ENCODE measurements at places on chromosomes 1 and 21. TPM values are rescaled to one million over a fixed set of nuclear protein-coding genes. Genes with fewer than 3 reads are reported as not detected.

The RAB7B gene
- total RNA-seq = not detected

GRCh38 chr1:228101994-228102790 lies 933 bp downstream of the C1orf35 start:
- peak; percentile 69 for DNase-seq

- DNase-seq = no peak
Observed at GRCh38 chr1:31704271-31705079, 658 bp upstream of the COL16A1 start.

DNA sequence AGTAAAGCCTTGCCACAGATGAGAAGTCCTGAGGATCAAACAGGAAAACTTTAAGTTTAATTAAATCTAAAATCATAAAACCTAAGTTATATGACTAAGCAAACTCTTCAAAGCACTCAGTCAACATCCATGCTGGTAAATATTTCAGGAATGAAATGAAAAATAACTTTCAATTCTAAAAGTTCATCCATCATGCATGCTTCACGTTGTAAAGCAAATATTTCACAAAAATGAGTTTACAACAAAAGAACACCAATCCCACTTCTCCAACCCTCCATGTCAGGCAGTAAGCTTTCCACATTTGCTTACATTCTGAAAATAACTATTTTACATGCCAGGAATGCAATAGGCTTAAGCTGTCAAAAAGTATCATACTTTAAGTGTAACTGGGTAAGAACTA lies 16.8 kb downstream of the APP start:
- no peak for DNase-seq

DNA sequence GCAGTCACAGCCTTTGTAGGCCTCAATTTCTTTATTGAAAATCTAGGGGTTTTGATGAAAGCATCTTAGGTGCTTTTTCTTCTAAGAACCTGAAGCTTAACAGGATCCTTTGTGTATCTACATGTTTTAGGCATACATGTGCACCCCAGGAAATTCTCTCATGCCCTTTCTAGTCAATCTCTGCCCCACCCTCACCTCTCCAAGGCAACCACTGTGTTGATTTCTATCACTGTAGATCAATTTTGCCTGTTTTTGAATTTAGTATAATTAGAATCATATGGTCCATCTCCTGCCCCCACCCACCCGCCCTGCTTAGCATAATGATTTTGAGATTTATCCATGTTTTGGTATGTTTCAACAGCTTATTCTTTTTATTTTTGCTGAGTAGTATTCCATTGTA lies 19.4 kb downstream of the VANGL1 start:
- DNase-seq = no peak

DNA sequence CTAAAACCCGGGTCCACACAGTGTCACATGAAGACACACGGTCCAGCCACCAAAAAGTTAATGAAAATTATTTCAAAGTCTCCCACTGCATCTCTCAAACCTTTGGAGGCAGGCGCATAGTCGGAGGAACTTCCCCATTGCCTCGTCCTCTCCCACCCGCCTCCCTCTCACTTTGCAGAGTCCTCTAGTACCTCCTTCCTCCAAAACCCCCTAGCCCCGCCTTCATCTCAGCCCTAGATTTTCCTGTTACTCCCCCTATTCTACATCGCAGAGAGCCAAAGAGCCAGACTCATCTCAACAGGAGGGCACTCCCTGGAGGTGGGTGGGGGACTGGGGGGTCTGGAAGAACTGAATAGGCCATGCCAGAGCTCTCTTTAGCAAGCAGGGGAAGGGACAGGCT lies 79.3 kb downstream of the DISP3 start:
- no peak for DNase-seq

DNA sequence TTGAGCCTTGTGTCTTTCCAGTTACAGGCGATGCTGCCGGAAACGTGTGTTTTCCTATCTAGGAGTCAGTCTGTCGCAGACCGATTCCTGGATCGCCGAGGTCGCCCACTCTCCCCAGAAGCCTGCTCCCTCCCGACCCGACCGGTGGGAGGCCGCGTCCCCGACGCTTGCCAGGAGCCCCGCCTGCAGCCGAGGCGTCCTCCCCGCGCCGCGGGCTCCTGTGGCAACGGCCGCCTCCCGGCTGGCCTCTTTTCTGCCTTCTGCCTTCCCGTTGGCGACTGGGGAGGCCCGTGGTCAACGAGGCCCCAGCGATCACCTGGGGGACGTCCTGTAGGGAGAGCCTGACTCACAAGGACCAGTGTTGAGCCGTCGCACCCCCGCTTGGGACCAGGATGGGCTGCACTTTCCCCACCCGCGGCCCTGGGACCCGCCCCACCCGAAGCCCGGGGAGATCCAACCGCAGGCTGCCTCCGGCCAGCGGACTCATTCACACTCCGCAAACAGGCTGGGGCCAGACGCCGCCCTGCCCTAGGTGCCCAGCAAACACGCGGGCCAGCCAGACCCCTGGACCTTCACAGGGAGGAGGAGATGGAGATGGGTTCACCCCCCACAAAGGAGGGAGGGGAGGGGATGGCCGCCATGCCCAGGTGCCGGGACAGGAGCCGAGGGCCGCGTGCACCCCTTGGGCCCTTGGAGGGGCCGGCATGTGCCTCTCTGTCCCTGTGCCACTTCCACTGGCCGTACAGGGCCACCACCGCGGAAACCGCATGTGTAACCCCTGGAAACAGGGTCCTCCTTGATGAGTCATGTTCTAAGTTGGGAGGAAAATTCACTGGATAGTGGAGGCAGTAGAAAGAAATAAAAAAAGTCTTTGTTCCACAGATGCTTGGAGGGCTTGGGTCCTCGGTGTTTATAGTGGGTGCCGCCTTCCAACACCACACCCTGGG lies 7.2 kb upstream of the COL6A1 start:
- DNase-seq = peak; percentile 58

The RCAN1 gene
- 11.5 TPM for total RNA-seq

The ANKRD34A gene
- total RNA-seq = 9.3 TPM

The IQCC gene
- total RNA-seq = 5.0 TPM

The NID1 gene
- 0.08 TPM for total RNA-seq

DNA sequence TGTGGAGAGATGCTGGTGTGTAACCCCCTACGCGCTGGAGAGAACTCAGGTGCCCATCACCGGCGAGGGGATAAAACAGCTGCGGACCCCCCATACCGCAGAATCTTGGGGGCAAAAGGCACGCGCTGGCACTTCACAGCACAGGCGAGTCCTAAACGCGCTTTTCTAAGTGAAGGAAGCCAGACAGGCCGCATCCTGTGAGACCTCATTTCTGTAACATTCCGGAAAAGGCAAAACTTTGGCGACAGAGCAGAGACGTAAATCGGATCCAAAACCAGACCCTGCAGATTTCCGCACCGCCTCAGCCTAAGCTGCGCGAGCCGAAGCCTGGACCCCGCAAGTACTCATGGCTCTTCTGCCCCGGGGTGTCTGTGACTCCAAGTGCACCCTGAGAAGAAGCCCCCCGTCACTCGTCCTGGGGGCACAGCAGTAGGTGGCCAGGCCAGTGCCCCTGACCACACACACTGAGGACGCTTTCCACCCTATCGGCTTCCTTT lies 60.9 kb downstream of the SLX9 start:
- DNase-seq = no peak

The MRPL39 gene
- 86.2 TPM for total RNA-seq

DNA sequence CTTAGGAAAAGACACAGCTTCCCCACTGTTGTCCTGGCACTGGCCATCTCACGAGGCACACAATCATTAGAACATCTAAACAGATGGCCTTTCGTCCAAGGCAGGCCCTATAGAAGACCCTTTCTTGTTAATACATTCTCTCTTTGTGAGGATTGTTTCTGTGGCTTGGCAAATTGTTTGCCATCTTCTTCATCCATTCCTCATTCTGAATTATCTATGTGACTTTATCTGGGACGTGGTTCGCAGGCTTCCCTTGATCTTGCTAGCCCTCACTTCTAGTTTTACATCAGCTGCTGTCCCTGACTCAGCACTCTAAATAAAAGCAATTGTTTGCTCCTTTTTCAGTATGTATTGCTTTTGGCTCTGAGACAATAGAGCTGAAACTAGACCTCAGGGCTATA lies 101.1 kb upstream of the ZC3H11B start:
- no peak for DNase-seq

- DNase-seq = no peak
Observed at GRCh38 chr1:97529600-97529999, 391.2 kb downstream of the DPYD start.

DNA sequence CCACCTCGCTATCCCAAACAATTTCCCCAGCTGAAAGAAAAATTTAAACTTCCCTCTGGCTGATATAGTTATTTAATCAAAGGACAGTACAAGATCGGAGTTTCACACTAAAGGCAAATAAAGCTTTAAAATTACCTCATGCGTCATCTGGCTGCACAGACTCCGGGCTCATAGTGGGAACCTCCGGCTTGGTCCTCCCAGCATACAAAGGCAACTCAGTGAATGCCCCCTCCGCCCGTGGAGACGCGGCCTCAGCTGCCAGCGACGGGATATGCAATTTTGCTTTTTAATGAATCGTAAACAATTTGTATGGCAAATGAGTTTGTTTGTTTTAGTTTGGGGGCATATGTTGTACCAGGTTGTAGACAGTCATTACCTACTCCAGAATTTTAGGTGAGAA lies 214.6 kb upstream of the NFIA start:
- no peak for DNase-seq

The WNT4 gene
- total RNA-seq = not detected

DNA sequence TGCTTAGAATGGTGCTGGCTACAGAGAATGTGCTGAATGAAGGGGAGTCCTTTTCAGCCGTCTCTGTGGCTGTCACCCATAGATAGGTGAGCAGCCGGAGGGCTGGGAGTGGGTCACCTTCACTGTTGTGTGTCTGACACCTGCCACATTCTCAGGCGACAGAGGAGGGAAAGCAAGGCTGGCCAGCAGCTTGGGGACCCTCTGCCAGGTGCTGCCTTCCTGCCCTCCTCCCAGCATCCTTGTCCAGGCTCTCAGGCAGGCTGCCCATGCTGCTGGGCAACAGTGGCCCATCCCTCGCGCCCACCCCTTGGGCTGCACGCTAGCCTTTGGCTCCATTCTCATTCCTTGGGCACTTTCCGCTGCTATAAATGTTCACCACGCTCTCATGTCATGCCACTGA lies 22.1 kb downstream of the CYB5RL start:
- DNase-seq = no peak

The HPCAL4 gene
- total RNA-seq = 1.8 TPM

DNA sequence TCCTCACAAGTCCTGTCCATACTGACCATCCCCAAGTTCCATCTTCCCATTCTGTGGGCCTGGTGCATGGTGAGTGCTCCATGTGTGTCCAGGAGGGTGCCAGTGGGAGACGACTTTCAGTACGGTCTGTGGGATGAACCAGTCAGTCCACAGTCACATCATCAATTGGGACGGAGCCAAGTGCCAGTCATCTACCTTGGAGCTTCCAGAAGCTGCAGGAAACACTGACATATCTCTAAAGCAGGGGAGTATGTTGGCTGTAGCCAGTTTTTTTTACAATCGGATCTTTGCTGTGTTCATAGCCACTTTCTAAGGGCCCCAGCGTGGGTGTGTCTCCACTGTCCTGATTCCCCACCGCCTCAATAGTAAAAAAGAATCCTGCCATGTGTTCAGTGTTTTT lies 13.6 kb upstream of the TRIM17 start:
- DNase-seq = no peak

- no peak for DNase-seq
Observed at GRCh38 chr1:245168906-245169305, 14.1 kb downstream of the KIF26B start.

GRCh38 chr1:154407198-154408091 lies 2.3 kb downstream of the IL6R start:
- DNase-seq = peak; percentile 67

The LRRC38 gene
- total RNA-seq = not detected

DNA sequence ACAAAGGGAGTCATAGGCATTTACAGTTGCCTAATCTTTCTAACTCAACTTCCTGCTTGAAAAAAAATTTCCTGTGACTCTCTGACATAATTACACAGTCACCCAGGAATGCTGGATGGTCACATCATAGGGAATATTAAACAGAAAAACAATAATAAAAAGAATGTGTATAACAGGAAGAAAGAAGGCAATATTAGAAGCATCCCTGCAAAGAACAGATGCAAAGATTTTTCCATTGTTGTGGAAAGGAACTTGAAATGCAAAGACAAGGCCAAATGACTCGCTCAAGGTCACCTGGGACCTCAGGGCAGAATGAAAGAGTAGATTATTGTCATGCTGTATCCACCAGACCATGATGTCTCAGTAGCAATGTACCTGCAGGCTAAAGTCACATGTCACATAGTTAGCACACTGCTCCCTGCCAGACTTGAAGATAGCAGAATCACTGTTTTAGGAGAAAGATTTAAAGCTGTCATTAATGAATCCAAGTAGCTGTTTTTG lies 184.3 kb downstream of the CYYR1 start:
- DNase-seq = no peak

- no peak for DNase-seq
Observed at GRCh38 chr21:26554365-26554764, 18.7 kb downstream of the CYYR1 start.

DNA sequence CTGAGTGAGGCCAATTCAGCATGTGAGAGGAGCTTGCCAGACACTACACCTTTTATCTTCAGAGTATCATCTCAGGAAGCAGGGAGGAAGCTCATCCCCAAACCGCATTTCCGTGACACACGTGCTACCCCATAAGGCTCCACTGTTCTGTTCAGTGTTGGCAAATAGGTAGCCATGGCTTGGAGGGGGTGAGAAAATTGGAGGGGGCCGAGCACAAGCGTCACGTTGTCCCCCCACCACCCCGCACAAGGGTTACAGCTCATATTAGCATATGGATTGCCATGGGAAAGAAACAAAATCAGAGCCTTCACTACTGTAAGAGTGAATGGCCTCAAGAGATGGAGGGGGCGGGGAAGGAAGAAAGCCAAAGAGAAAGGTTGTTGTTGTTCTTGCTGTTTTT lies 46.7 kb downstream of the OLIG1 start:
- DNase-seq = no peak

GRCh38 chr1:54558434-54559030 lies 10.5 kb downstream of the ACOT11 start:
- DNase-seq = no peak

The RXRG gene
- total RNA-seq = 0.10 TPM

- no peak for DNase-seq
Observed at GRCh38 chr21:42038393-42038792, 28.2 kb upstream of the ZBTB21 start.

The IL22RA1 gene
- total RNA-seq = not detected

GRCh38 chr1:117590273-117590925 lies 15.4 kb upstream of the TENT5C start:
- DNase-seq = no peak

All from activated naive CD8-positive, alpha-beta T cell treated with anti-CD3 and anti-CD28 coated beads for 36 hours (primary cell).